ENCODE measurements at places on chromosomes 7 and 10. TPM values are rescaled to one million over a fixed set of nuclear protein-coding genes. Genes with fewer than 3 reads are reported as not detected.

The ARL5B gene
- 16.3 TPM for total RNA-seq

GRCh38 chr7:99120501-99120900 is 23.4 kb downstream of the SMURF1 start:
- no peak overlapping the region for H3K27ac ChIP-seq
- peaks cover 50% of the 10 kb centered on the region for H3K4me1 ChIP-seq
- H3K4me3 ChIP-seq = no peak overlapping the region
- peaks cover 19% of the 10 kb centered on the region for H3K36me3 ChIP-seq
- H3K27me3 ChIP-seq = no peaks in the 10 kb centered on the region

The SLC29A3 gene
- total RNA-seq = 3.0 TPM

The EGR2 gene
- total RNA-seq = 68.2 TPM

DNA sequence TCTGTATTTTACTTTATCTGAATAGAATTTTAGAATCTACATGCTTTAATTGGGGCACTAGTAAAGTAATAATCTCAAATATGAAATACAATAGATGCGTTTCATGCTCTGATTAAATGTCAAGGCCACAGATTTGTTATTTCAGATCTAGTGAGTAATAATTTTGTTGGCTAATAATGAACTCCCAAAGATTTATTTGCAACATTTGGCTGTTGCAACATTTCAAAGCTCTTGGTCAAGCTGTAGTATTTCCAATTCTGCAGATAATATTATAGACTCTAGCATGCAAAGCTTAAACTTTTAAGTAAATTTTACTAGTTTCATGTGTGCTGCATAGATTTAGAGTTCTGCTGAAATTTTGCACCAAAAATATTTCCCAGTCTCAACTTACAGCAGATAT is 16.7 kb downstream of the LRRN3 start:
- H3K27ac ChIP-seq = no peak overlapping the region
- H3K4me3 ChIP-seq = no peak overlapping the region
- no peaks in the 10 kb centered on the region for H3K27me3 ChIP-seq
- no peak for DNase-seq
- H3K36me3 ChIP-seq = no peaks in the 10 kb centered on the region
- peaks cover 12% of the 10 kb centered on the region for H3K4me1 ChIP-seq

DNA sequence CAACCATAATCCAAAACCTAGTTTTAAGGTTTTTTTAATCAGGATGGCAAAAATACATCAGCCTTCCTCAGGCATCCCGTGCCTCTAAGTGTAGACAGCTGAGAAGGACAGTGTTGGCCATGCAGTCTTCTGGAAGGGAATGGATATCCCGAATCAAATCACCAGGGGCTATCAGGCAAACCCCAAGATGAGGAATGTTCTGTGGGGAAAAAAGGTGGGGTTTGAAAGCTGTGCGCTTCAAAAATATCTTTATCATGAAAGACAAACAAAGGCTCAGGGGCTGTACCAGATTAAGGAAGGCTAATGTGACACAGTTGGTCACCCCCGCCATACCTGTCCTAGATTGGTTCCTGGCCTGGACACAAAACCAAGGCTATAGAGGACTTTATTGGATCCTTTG is 5.4 kb downstream of the TMEM273 start:
- H3K27ac ChIP-seq = peak overlapping the region; percentile 94
- DNase-seq = no peak
- peaks cover 4% of the 10 kb centered on the region for H3K27me3 ChIP-seq
- H3K4me1 ChIP-seq = peaks cover 55% of the 10 kb centered on the region
